ENCODE measurements at places on chromosomes 6 and 20. TPM values are rescaled to one million over a fixed set of nuclear protein-coding genes. Genes with fewer than 3 reads are reported as not detected.

DNA sequence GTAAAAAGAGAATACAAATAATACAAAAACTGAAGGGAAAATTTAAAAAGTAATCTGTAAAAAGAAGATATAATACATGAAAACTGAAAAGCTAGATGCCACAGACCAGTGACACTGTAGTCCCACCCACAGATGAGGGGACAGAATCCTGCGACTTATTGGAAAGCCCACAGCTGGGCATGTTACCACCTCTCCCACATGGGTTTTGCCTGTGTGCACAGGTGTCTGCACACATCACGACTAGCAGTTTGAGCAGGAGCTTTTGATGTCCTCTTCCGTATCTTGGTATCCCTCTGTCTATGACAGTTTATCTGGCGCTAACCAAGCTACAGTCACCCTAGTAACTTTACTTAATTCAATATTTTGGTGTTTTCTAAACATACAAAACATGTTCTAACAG, 291.1 kb upstream of the EXOC2 start:
- DNase-seq, result no peak
- H3K4me1 ChIP-seq, result no peaks in the 10 kb centered on the region
- H3K27me3 ChIP-seq, result peaks cover 10% of the 10 kb centered on the region
- H3K4me3 ChIP-seq, result no peak overlapping the region

DNA sequence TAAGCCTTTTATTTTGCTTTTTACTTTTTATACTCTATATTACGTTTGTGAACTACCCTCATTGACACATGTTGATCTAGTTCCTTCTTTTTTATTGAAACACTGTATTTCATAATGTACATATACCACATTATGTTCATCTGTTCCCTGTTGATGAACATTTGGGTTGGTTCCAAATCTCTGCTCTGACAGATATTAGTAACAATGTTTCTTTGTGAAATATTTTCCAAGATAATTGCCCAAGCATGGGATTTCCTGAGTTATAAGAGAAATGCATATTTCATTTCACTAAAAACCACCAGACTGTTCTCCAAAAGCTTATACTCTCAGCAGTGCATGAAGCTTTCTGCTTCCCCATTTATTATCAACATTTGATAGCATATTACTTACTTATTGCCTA, 44.2 kb upstream of the TNFRSF21 start:
- DNase-seq, result no peak
- H3K27ac ChIP-seq, result no peak overlapping the region
- peaks cover 10% of the 10 kb centered on the region for H3K27me3 ChIP-seq
- no peaks in the 10 kb centered on the region for H3K4me1 ChIP-seq

DNA sequence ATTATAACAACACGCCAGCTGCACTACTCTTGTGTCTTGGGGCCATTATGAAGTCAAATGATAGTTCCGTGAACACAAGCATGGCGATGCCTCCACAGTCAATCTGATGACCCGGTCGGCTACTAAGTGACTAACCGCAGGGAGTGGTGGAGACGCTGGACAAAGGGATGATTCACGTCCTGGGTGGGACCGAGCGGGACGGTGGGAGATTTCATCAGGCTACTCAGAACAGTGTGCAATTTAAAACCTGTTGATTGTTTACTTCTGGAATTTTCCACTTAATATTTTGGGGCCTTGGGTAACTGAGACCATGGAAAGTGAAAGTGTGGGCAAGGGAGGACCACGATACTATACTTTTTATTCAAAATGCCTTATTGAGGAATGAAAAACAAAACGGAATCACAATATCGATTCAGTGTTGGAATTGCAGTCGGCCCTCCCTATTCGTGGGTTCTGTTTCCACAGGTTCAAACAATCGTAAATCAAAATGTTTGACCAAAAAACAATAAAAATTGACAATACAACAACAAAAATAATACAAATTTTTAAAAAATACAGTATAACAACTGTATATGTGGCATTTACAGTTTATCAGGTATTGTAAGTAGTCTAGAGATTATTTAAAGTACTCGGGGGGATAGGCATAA, 66.5 kb downstream of the MYLK4 start:
- H3K36me3 ChIP-seq, result no peaks in the 10 kb centered on the region
- H3K27me3 ChIP-seq, result no peaks in the 10 kb centered on the region
- no peak for DNase-seq
- H3K27ac ChIP-seq, result no peak overlapping the region

GRCh38 chr6:159761129-159761872, 544 bp upstream of the ACAT2 start:
- DNase-seq, result no peak
- H3K4me1 ChIP-seq, result peaks cover 42% of the 10 kb centered on the region
- H3K36me3 ChIP-seq, result peaks cover 56% of the 10 kb centered on the region
- H3K27me3 ChIP-seq, result no peaks in the 10 kb centered on the region
- peak overlapping the region; percentile 84 for H3K4me3 ChIP-seq

- no peak for DNase-seq
- H3K27me3 ChIP-seq, result peaks cover 2% of the 10 kb centered on the region
- no peaks in the 10 kb centered on the region for H3K36me3 ChIP-seq
- no peak overlapping the region for H3K27ac ChIP-seq
- H3K4me3 ChIP-seq, result no peak overlapping the region
These were observed 47.4 kb upstream of the CCDC28A start for GRCh38 chr6:138726066-138726756.

ANKRD66 gene
- total RNA-seq, result not detected

DNA sequence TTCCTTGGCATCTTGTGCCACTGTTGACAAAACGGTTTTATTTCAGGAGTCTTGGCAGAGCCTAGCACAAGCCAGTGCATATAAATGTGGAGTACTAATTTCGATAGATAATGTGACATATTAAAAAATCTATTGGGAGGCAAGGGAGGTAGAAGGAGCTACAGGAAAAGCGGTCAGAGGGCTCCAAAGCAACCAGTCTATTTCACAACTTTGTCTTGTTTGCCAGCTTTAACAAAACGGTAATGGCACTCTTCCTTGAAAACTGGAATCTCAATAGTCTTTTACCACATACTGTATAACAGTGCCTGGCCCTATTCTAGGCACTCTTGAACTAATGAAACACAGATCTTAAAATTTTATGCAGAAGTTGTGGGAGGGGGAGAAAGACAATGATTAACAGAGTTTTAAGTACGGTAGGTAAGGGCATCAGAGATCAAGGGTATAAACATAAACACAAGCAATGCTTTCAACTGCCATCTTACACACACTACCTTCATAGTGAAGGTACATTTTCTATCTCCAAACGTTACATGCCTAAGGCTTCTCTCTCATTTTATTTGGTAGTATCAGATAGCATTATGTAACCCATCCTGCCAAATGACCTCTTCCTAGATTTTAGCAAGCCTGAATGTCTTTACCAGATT, 33.5 kb upstream of the SYNCRIP start:
- DNase-seq, result no peak
- no peaks in the 10 kb centered on the region for H3K27me3 ChIP-seq
- H3K4me1 ChIP-seq, result peaks cover 60% of the 10 kb centered on the region
- peak overlapping the region; percentile 89 for H3K4me3 ChIP-seq
- H3K27ac ChIP-seq, result peak overlapping the region; percentile 64

DNA sequence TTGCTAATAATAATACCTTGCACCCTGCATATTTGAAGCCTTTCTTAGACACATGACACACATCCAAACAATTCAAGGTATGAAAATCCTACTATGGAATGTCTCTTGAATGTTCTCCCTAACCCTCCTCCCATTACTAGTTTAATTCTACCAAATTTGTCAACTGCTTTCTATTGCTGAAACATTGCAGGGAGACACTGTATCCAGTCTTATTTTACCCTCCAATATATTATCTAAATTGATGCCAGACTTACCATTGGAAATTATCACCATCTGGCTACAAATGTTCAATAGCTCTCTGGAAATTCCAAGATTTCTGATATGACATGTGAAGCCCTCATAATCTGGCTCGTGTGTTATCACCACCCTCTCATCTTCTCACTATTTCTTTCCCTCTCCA, 1027.3 kb upstream of the CITED2 start:
- H3K27me3 ChIP-seq, result no peaks in the 10 kb centered on the region
- no peak for DNase-seq
- no peaks in the 10 kb centered on the region for H3K4me1 ChIP-seq
- no peak overlapping the region for H3K4me3 ChIP-seq
- H3K27ac ChIP-seq, result no peak overlapping the region

CRISP3 gene
- not detected for total RNA-seq

DNA sequence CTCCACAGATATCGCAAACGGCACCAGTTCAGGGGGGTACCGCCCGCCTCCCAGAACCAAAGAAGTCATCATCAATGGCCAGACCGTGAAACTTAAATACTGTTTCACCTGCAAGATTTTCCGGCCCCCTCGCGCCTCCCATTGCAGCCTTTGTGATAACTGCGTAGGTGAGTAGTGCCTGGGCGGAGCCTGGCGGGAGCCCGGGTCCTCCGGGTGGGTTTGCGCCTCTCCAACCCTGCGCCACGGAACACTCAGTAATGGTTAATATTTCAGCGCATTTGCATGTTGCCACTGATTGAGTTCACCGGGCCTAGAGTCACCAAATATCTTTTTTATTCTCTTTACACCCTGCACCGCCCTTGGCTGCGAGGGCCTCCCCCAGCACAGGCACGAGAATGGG, 212.0 kb downstream of the ZDHHC14 start:
- peaks cover 13% of the 10 kb centered on the region for H3K36me3 ChIP-seq
- H3K4me1 ChIP-seq, result peaks cover 3% of the 10 kb centered on the region
- H3K4me3 ChIP-seq, result no peak overlapping the region
- DNase-seq, result no peak

GRCh38 chr6:5042436-5042835, 38.6 kb upstream of the RPP40 start:
- H3K27ac ChIP-seq, result no peak overlapping the region
- no peaks in the 10 kb centered on the region for H3K27me3 ChIP-seq
- H3K36me3 ChIP-seq, result no peaks in the 10 kb centered on the region
- no peak for DNase-seq

CDH22 gene
- total RNA-seq, result not detected

DNA sequence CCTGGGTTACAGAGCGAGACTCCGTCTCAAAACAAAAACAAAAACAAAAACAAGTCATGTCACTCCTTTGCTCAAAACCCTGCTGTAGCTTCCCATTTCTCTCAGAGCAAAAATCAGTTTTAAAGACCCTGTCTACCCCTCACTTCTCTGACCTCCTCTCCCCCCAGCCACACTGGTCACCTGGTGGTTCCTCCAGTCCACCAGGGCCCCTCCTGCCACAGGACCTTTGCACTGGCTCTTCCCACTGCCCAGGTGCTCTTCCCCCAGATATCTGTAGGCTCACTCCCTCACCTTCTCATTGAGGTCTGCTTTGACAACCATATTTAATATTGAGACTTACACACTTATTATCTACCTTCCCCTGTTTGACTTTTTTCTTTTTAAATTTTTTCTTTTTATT, 4.9 kb upstream of the TEAD3 start:
- no peaks in the 10 kb centered on the region for H3K36me3 ChIP-seq
- peaks cover 6% of the 10 kb centered on the region for H3K4me1 ChIP-seq
- no peak for DNase-seq
- H3K27me3 ChIP-seq, result peaks cover 35% of the 10 kb centered on the region

ABHD16B gene
- total RNA-seq, result not detected

DNA sequence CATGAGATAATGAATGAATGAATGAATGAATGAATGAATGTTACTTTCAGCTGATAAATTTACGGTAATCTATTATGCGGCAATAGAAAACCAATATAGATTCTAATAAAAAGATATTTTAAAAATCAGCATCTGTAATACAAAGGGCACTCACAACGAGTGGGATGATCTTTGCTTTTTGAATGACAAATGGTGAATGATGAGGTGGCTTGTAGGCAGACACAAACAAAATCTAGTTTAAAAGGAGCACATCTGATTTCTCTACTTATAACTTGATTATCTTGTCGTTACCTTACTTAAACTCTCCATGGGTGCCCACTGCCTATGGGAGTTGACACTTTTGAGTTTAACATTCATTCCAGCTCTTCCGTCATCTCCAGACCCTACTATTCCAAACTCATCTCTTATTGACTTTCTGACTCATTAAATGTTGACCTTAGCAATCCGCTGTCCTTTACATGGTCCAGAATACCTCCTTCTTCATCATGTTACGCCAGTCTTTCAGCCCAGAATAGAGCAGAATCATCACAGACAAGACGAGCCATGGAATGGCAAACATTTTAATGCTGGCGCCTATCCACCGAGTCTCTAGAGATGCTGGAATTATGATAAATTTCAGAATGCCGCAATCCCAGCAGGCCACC, 41.3 kb downstream of the NHLRC1 start:
- H3K27ac ChIP-seq, result no peak overlapping the region
- no peaks in the 10 kb centered on the region for H3K4me1 ChIP-seq
- H3K36me3 ChIP-seq, result peaks cover 2% of the 10 kb centered on the region
- peaks cover 10% of the 10 kb centered on the region for H3K27me3 ChIP-seq

GRCh38 chr6:20058121-20058905, 154.0 kb downstream of the MBOAT1 start:
- peaks cover 12% of the 10 kb centered on the region for H3K4me1 ChIP-seq
- DNase-seq, result no peak
- H3K4me3 ChIP-seq, result no peak overlapping the region
- H3K36me3 ChIP-seq, result no peaks in the 10 kb centered on the region

- no peaks in the 10 kb centered on the region for H3K36me3 ChIP-seq
- DNase-seq, result no peak
- no peak overlapping the region for H3K27ac ChIP-seq
These were observed 84.6 kb downstream of the EDN3 start for GRCh38 chr20:59385038-59385437.

TAGAP gene
- total RNA-seq, result 52.0 TPM

- no peaks in the 10 kb centered on the region for H3K27me3 ChIP-seq
- H3K27ac ChIP-seq, result no peak overlapping the region
- H3K4me3 ChIP-seq, result no peak overlapping the region
These were observed 10.1 kb downstream of the ALDH5A1 start for GRCh38 chr6:24504649-24505586.

- no peak for DNase-seq
- peaks cover 1% of the 10 kb centered on the region for H3K27me3 ChIP-seq
- H3K36me3 ChIP-seq, result no peaks in the 10 kb centered on the region
- peaks cover 10% of the 10 kb centered on the region for H3K4me1 ChIP-seq
- no peak overlapping the region for H3K27ac ChIP-seq
These were observed 236.9 kb downstream of the PRL start for GRCh38 chr6:22059946-22060345.

NEDD9 gene
- 64.8 TPM for total RNA-seq

GRCh38 chr20:59776626-59777330, 156.7 kb downstream of the SYCP2 start:
- H3K36me3 ChIP-seq, result no peaks in the 10 kb centered on the region
- H3K27ac ChIP-seq, result no peak overlapping the region
- no peaks in the 10 kb centered on the region for H3K27me3 ChIP-seq
- no peak for DNase-seq

PLN gene
- not detected for total RNA-seq
